ENCODE measurements at places on chromosomes 1 and 21. TPM values are rescaled to one million over a fixed set of nuclear protein-coding genes. Genes with fewer than 3 reads are reported as not detected.

DNA sequence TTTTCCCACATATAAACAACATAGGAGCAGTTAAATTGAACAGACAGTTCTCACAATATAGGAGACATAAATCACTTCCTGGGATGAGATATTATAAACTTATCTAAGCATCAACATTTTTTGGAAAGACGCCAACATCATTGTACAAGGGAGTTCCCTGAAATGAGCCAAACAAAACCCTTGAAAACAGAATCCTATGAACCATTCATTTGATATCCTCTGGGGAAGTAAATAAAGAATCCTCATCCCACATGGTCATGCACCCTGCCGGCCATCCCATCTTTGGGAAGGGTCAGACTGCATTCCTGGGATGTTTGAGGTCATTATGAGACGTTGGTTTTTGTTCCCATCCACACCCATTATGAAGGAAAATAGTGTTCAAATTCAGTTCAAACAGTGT lies 111.8 kb upstream of the USP25 start:
- DNase-seq, result no peak

DNA sequence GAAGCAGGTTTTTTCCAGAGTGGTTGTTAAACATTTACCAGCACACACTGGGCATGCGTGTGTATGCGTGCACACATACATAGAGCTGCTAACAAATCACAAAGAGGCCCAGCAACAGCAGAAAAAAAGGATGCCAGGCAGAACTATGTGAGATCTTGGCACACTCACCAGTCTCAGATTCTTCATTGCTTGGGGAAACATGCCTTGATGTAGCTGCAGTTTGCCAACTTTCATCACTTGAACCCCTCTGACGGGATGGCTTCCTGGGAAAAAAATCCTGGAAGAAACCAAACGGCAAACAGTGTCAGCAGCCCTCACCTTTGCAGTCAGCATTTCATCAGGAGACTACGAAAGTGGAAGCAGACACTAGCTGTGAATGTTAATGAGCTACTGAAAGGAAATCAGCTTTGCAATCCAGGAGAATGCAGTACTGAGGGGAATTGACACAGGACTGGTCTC lies 609.1 kb downstream of the KIF26B start:
- no peak for DNase-seq

DNA sequence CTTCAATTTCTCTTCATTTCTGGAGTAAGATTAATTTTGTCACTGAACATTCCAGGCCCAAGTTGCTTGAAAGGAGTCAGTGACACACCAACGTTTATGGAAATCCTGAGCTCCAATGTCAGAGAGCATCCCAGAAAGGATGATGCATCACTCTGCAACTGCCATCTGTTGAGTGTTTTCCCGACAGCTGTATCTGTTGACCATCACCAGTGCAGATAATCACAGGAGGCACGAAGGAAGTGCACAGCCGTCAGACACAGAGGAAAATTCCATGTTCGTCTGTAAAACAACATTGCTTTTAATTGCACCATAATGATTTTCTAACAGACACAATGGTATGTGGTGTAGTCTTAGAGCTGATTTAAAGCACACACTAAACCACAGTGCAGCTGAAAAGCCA lies 376.7 kb upstream of the ADGRL2 start:
- no peak for DNase-seq

- no peak for DNase-seq
Measured at GRCh38 chr1:5948681-5949005, 43.6 kb downstream of the NPHP4 start.

The ERICH3 gene
- total RNA-seq, result 0.29 TPM

Data from H4 (cell line).